ENCODE measurements at places on chromosomes 16 and 17.

DNA sequence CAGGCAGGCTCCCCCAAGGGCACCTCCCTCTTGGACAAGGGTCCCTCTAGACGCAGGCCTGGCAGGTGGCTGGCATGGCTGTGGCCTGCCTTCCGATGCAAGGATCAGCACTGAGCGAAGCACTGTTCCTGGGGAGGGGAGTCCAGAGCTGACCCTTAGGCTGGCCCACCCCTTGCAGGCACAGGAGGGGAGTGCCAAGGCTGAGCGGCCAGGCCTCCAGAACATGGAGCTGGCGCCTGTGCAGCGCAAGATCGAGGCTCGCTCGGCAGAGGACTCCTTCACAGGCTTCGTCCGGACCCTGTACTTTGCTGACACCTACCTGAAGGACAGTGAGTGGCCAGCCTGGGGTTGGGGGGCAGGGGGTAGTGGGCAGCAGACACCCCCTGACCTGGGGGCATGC, 16.8 kb upstream of the MYO15B start:
- DNase-seq: no peak

DNA sequence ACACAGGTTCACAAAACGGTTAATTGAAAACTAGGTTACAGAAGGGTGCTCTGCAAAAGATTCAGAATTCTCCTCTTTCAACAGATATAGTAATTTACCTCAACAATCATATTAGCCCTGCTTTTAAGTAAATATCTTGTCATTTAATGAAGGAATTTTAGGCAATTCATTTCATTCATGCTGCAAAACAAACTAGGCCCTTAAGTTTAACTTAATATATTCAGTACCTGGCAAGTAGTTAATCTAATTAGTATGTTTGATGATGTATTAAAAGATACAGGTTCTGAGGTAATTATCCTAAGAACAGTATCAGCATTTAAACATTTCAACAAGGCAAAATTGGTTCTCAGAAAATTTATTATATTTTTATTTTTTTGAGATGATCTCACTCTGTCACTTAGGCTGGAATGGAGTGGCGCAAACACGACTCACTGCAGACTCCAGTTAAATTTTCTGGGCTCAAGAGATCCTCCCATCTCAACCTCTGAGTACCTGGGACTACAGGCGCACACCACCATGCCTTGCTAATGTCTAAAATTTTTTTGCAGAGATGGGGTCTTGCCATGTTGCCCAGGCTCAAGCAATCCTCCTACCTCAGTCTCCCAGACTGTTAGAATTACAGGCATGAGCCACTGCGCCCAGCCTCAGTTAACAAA, 44.9 kb downstream of the SMURF2 start:
- no peak for DNase-seq

- DNase-seq: no peak
These were observed 221.5 kb downstream of the BCAS3 start for GRCh38 chr17:60899115-60899514.

DNA sequence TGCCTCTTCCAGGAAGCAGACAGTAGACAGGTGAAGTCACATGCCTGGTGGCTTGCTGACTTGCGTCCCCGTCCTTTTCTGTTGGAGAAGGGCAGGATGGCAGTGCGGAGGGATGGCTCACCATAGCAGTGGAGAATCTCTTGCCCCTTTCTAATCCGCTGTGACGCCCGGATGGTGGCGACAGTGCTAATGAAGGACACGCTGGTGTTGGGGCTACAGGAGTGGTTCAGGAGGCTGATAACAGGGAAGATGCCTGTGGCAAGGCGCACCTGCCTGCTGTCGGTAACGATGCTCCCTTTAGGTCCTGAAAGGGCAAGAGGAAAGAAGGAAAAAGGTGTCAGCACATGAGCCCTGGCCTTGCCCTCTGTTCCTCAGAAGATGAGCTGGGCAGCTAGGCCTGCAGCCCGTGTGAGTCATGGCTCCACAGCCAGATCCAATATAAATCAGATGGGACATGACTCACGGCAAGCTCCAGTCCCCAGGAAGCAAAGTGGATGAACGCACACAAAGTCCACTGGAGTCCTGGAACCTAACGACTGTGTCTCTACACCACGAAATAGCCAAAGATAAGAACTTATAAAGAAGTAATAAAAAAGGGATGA, 25.5 kb downstream of the SERPINF1 start:
- DNase-seq: no peak

DNA sequence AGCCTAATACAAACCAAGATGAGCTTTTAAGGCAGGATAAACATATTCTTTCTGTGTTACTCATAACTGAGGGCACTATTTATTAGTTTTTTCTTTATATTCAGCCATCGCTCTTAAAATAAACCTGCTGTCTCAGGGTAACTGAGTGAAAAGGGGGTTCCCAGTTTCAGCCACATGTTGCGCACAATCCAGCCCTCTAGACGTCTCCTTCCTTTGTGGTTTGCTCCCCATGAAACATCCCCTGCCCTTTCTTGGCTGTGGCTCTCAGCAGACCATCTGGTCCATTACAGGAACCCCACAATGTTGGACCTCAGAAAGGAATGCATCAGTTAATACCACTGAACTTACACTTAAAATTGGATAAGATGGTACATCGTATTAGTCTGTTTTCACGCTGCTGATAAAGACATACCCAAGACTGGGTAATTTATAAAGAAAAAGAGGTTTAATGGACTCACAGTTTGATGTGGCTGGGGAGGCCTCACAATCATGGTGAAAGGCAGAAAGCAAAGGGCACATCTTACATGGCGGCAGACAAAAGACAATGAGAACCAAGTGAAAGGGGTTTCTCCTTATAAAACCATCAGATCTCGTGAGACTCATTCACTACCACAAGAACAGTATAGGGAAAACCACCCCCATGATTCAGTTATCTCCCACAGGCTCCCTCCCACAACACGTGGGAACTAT, 12.6 kb upstream of the IL21R start:
- no peak for DNase-seq

DNA sequence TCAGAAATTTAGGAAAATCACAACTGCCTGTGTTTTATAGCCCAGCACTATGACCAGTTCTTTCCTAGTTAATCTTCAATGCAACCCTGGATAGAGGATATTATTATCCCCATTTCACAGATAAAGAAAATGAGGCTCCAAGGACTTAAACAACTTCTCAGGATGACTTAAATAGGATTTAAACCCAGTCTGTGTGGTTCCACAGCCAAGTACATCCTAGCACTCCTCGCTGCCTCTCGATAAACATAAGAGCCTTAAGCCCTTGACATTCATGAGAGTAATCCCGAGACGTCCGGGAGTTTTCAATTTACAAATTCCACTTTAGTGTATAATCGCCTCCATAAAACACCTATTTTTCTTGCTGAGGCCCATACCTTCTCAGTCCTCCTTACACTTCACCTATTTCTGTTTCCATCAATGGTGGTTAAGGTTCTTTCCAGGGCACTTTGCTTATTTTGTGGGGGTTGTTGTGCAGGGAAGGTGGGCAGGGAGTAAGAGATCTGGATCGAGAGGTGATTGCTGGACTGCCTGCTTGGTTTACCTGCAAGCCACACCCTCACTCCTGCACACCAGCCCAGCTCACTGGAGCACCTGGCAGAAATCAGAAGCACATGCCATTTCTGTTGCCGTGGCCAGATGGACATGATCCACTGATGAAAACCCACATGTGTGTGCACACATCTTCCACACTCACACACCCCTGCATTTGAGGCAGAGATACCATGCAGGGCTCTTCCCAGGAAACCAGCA, 50.5 kb downstream of the ASIC2 start:
- no peak for DNase-seq

- DNase-seq: peak; percentile 52
These were observed 10.2 kb upstream of the MPP2 start for GRCh38 chr17:43917348-43918025.
